Panc1 (cell line): ENCODE measurements at places on chromosomes 12 and 14.

DNA sequence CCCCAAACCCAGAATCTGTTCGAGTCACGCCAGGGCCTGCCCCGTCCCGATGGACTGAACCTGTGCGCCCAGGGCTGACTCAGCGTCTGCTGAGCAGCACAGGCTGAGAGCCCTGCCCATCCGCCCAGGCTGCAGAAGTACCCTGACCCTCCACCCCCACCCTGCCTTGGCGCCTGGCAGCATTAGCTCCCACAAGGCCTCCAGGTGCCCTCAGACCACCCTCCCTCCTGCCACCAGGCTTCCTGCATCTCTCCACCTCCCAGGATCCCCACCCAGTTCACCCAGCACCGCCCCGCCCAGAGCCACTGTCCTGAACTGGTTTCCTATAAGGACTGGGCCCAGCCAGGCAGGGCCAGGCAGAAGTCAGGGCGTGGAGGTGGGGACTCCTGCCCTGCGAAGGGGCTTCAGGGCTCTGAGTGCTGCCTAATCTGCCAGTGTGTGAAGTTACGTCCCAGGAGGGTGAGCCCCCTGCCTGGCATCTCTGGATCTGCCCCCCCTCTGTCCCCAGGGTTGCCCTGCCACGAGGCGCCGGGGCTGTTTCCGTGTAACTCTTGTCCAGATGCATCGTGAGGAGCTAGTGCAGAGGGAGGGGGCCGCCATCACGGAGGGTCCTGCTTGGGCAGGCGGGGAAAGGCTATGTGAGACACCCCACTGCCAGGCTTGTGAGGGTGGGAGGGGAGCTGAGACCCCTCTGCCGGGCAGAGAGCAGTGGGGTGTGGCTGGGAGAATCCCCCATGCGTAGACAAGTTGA lies 9.1 kb downstream of the ADSS1 start:
- no peak for DNase-seq

- no peak for DNase-seq
These were observed 11.0 kb downstream of the ZNF219 start for GRCh38 chr14:21087294-21088091.

DNA sequence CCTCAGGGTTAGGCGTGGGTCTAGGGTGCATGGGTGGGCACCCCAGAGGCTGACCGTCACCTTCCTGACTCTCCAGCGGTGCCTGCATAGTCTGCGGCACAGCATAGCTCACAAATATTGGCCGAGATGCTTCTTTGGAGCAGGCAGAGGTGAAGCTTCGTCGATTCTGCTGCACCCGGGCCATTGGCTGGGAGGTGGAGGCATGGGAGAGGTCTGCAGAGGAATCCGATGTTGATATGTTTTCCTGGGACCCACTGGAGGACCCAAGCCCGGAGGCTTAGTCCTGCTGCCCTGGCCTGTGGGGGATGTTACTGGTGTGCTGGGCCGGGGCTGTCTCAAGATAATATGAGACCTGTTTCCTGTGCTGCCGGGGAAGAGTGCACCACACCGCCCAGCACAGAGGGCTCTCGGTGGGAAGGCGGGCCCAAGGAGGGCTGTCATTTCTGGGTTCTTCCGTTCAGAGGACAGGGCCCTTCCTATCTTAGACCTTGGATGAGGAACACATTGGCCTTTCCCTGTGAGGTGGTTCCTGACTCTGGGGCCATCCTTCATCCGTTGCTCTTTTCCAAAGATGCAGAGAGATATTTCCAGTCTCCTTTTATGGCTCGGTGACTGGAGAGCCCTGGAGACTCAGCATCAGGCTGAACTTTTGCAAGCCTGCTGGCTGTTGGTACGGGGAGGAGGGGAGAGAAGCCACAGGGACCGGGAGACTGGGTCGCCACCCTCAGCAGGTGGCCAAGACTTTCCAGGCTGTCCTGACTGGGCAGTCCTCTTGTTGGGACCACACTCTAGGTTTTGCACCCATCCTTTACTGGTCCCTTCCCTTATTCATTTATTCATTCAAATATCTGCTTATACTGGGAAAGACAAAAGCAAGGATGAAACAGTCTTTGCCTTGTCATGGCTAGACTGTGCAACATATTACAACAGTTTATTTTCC lies 143.5 kb downstream of the TSPAN9 start:
- no peak for DNase-seq

- DNase-seq: no peak
These were observed 56.1 kb downstream of the TECPR2 start for GRCh38 chr14:102418853-102419240.

- DNase-seq: no peak
These were observed 107.5 kb downstream of the ADGRD1 start for GRCh38 chr12:131061041-131061806.

DNA sequence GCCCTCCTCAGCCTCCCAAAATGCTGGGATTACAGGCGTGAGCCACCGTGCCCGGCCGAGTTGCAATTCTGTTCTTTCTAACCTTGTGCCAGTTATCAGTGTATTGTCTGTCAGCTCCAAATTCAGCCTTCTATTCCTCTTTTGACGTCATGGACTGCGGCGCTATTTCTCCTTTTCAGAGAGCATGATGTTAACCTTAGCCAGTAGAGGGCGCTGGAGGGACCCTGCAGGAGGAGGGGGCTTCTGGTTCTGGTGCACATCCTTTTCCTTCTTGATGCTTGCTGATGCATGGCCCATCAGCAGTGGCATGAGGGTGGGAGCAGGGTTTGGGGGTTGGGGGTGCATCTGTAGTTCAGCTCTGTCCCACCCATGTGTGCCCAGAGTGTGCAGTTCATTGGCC lies 179.3 kb upstream of the RMST start:
- DNase-seq: no peak

GRCh38 chr12:118436986-118437385 lies 60.6 kb downstream of the SUDS3 start:
- no peak for DNase-seq

GRCh38 chr12:94141892-94142291 lies 6.5 kb upstream of the PLXNC1 start:
- no peak for DNase-seq

- DNase-seq: no peak
These were observed 80.6 kb downstream of the BTG1 start for GRCh38 chr12:92065018-92065499.

GRCh38 chr14:64082837-64083236 lies 211.3 kb downstream of the ESR2 start:
- no peak for DNase-seq

GRCh38 chr12:3073438-3074250 lies 3.5 kb upstream of the TSPAN9 start:
- DNase-seq: peak; percentile 72

GRCh38 chr14:54488318-54488645 lies 498 bp downstream of the GMFB start:
- no peak for DNase-seq

DNA sequence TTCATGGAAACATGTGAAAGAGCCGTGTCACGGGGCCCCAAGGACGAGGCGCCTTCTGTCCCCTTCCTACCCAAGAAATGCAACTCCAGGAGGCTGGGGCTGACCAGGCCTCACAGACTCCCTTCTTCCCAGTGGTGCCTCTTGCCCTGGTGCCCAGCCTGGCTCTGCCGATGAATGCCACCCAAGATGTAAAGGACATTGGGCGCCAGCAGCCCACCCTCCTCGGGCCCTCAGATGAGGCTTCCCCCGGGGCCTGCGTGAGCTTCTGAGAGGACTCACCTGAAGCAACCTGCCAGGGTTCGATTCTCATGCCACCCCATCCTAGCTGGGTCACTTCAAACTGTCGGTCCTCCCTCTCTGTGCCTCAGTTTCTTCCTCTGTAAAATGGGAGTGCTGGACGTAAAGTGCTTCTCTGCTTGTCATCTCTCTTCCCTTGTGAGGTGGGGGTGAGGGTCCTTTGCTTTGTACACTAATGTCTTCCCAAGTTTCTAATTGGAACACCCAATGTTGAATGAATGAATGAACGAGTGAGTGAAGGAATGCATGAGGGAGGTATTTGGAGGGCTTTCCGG lies 10.8 kb downstream of the FAM222A start:
- no peak for DNase-seq

- DNase-seq: no peak
These were observed 19.5 kb downstream of the CCDC88C start for GRCh38 chr14:91397965-91398591.

DNA sequence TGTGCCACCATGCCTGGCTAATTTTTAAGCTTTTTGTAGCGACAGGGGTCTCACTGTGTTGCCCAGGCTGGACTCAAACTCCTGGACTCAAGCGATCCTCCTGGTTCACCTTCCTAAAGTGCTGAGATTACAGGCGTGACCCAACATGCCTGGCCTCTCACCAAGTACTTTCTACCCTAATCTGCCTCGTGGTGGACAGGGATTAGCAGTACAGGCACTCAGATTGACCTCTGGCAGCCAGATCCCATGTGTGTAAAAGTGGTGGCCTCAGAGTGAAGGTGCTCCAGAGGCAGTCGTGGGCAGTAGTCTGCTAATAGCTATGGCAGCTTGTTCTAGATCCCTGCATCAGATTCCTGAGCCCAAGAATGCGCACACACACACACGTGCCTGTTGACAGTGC lies 30.9 kb downstream of the MTHFD1 start:
- DNase-seq: no peak

- DNase-seq: no peak
These were observed 2.8 kb downstream of the SRSF9 start for GRCh38 chr12:120466560-120467315.

- no peak for DNase-seq
These were observed 145.3 kb downstream of the TTLL5 start for GRCh38 chr14:75806352-75806832.

DNA sequence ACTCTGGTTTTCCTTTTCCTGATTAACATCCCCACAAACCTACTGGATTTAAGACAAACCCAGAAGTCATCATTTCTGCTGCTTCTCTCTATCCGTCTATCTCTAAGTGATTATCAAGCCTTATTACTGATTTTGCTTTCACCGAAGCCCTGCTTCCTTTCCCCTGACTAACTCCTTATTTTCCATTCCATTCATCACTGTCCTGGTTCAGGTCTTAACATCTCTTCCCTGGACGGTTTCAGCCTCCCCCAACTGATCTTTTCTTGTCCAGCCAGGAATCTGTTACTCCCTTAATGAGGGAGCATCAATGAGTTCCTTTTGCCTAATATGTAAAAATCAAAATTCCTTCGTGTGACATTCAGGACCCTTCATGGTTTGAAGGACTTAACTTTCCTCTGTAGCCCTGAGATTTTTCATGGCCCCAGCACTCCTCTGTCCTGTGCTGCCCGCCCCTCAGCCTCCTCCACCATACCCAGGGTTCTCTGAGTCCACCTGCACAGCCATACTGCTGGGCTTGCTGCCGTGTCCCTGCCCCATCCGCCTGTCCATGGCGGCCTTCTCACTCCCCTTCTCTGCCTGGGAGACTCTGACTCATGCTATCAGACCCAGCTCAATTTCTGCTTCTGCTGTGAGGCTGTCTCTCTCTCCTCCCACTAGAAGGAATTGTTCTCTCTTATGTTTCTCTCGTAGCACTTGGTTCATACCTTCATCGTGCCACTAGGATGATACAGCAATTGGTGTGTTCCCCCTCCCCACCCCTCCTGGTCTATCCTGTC lies 167.8 kb upstream of the HIF1A start:
- DNase-seq: no peak

DNA sequence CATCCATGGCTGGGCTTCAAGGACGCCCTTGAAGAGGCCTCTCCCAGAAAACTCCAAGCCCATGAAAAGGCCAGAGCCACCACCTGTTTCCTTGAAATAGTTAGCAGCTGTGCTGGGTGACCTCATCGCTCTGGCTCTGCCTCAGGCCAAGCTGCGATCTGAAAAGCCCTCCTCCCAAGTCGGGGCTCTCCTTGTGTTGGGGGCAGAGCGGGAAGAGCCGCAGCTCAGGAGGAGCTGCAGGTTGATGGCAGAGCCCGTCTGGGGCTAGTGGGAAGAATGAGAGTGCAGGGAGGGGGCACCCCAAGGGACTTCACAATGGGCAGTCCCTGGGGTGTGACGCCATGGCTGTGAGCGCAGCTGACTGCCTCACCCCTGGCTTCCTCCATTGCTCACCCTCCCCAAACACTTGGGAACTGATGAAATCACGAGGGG lies 50.0 kb upstream of the STON2 start:
- no peak for DNase-seq

DNA sequence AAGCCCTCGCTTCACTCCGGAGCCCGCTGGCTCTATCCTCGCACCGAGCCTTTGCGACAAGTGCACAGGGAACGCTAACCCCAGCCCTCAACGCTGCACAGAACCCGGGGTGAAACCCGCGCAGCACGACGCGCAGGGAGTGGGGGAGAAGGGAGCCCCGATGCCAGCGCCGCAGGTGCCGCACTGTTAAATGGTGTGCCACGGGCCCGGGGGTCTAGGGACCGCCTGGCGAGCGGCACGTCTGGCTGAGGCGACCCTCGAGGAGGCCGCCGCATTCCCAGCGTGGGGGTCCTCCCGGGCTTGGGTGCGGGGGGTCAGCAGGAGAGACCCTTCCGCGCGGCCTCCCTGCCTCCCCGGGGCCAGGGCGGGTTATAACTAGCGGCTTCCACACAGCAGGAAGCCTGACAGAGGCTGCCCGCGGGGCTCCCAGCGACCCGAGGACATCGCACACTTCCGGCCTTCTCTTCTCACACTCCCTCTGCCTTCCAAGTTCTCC lies 23.8 kb upstream of the LRTM2 start:
- no peak for DNase-seq

DNA sequence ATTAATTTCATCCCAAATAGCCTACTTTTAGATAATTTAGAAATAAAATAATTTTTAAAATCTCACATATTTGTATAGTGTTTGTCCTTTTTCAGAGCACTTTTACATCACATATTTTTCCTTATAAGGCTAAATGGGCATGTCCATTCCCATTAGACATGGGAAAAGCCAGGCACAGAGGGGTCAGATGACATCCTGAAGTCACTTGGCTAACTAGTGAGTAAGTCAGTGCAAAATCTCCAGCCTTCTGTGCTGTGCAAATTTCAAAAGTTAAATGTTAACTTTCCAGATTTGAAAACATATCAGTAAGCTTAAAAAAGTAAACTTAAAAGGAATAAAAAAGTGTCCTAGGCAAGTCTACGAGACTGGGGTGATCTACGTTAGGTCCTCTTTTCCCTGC lies 117.4 kb downstream of the EMP1 start:
- no peak for DNase-seq

GRCh38 chr14:26577711-26578110 lies 20.1 kb downstream of the NOVA1 start:
- no peak for DNase-seq

- no peak for DNase-seq
These were observed 445 bp downstream of the CERS5 start for GRCh38 chr12:50166799-50167048.

DNA sequence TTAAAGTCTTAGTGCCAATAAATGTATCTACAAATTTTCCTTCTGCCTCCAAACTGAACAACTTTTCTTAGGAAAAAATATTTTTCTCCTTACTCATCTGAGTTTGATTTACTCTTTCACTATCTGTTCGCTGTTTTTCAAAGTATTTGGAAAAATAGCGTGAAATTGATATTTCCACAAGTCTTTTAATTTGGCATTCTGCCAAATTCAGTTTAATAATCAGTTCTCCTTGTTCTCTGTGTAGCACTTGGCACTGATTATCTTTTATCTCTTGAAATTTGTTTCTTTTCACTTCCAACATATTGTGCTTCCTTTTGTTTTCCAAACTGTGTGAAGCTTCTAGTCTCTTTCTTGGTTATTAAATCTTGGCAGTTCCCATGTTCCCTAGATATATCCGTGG lies 559.8 kb downstream of the RPL10L start:
- no peak for DNase-seq
